ENCODE measurements at places on chromosomes 7 and 10. TPM values are rescaled to one million over a fixed set of nuclear protein-coding genes. Genes with fewer than 3 reads are reported as not detected.

- no peak for DNase-seq
Observed at GRCh38 chr7:134852625-134853024, 73.2 kb downstream of the CALD1 start.

SPDYE6 gene
- total RNA-seq: not detected

DNA sequence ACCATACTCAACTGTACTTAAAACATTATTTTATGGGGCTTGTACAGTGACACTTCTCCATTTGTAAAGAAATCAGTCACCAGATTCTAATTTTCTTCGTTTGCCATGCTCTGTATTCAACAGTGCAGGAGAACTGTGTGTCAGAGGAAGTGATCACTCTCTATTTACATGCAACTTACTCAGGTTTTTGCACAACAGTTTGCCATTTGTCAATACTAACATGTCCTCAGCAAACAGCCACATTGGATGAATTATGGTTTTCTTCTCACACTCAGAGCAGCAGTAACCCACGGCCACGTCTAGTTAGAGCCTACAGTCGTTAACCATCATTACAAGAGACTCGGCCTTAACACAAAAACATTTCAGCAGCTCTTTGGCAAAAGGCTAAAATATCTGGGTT is 69.2 kb upstream of the SP4 start:
- DNase-seq: no peak

BMPER gene
- 0.70 TPM for total RNA-seq

DNA sequence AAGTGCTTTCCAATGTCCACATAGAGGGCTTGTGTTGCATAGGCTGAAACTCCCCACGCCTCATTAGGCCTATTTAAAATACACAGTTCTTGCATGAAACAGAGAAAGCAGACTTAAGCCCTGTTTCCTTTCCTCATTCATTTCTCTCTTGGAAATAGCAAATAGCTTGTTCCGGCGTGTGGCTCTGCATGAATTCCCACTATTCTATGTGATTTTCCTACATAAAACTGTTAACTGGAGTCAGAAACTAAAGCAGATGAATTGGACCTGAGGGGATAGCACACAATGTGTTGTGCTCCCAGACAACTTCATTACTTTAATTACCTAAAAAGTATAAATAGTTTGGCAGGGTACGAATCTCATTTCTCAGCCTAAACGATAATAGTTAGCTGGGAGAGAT is 981.5 kb downstream of the SORCS1 start:
- no peak for DNase-seq

- no peak for DNase-seq
Observed at GRCh38 chr10:129926066-129927055, 37.7 kb downstream of the EBF3 start.

DNA sequence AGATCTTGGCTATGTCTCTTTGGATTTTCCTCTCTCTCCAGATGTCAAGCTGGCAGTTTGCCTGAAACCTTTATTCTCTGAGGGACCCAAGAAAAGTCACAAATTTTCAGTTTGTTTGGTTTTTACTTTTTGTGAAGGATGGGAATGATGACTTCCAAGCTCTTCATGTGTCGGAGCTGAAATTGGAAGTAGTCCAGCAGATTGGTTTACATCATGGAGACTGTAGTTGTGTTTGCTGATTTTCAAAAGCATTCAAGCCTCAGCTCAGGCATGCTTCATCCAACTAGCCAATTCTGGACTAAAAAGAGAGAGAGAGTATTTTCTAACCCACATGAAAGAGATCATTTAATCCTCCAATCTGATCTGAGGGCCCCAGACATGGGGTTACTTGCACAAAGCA is 326.2 kb upstream of the AUTS2 start:
- no peak for DNase-seq

GRCh38 chr10:100723770-100724530 is 21.4 kb upstream of the PAX2 start:
- DNase-seq: no peak

ZSWIM8 gene
- 71.8 TPM for total RNA-seq

NPSR1 gene
- total RNA-seq: not detected

- no peak for DNase-seq
Observed at GRCh38 chr10:1785835-1786234, 48.5 kb upstream of the ADARB2 start.

GRCh38 chr7:1703441-1703840 is 33.4 kb downstream of the ELFN1 start:
- DNase-seq: no peak

MICU1 gene
- total RNA-seq: 48.8 TPM

PLXDC2 gene
- total RNA-seq: 5.5 TPM

SSMEM1 gene
- total RNA-seq: not detected

DNA sequence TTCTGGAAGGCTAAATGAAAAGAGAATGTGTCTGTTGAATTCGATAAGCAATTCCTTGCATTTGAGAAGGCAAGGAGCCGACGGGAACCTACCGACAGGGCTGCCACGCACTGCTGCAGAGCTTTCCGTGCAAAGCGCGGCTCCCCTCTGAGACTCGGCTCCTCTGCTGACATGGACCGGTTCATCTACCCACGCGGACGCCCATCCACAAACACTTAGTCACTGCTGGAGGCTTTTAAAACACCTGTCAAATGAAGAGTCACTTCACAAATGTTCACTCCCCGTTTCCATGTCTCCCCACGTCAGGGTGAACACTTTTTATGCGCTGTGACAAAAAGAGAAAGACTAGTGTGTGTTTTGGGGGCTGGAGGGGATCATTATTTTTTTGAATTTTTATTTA is 32.0 kb downstream of the AMZ1 start:
- no peak for DNase-seq

DNA sequence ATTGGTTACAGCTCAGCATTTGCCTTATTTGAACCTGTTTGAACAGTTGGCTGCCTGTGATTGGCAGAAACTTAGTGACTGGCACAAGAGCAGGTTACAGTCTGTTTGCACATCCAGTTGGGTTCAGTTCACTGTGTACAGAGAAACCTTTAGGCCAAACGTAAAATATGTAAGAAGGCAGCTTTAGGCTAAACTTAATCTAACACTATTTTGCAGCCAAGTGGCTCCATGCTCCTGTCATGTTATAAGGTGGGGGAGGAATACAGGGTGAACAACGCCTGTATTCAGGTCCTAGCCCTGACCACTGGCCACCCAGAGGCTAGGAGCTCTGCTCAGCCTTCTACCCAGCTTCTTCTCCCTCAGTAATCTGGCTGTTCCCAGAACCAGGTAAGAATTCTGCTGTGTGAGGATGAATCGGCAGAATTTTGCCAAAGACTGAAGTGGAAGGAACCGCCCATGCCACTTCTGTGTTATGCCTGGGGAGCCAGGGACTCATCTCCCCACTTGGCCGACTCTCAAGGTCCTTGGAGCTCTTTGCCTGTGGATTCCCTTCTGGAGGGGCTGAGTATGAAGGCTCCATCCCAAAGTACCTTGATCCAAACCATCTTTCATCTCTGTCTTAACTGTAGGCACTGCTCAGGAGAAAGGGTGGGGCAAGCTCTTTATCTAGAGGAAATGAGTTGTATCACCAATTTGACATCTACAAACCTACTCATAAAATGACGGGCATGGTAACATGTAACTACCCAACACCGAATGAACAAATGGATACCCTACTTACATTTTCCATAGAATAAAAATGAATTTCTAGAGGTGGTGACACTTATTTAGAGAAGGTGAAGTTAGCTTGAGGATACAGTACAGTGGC is 164.4 kb upstream of the NAMPT start:
- no peak for DNase-seq

DNA sequence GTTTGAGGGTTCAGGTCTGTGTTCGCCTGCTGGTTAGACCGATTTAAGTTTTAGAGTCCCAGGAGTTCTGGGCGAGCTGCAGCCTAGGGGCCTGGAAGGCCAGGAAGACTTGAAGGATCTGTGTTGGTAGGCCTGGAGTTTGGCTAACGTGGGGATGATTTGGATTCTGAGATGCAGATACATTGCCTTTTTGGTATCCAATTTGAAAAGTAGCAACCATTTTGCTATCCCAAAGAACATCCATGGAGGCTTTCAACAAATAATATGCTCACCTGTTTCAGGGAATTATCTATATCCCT is 433 bp upstream of the TRIM4 start:
- no peak for DNase-seq

DNA sequence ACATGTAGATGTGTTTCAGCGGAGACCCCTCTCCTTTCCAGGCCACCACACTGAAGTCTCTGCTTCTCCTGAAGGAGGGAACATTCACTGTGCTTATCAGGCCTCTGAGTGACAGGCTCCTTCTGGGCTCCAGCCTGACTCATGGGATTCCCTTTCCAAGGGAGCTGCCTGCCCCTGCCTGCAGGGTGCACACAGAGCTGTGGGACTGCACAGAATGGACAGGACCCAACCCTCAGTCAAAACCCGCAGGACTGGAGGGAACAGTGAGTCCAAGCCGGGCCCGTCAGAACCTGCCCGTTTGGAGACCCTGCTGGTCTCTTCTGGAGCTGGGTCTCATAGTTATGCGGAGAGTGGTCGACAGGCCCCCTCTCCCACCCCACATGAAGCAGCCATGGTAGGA is 32.6 kb downstream of the PLAC9 start:
- DNase-seq: peak; percentile 38

ARPC1A gene
- total RNA-seq: 276 TPM

DLX5 gene
- total RNA-seq: not detected

DNA sequence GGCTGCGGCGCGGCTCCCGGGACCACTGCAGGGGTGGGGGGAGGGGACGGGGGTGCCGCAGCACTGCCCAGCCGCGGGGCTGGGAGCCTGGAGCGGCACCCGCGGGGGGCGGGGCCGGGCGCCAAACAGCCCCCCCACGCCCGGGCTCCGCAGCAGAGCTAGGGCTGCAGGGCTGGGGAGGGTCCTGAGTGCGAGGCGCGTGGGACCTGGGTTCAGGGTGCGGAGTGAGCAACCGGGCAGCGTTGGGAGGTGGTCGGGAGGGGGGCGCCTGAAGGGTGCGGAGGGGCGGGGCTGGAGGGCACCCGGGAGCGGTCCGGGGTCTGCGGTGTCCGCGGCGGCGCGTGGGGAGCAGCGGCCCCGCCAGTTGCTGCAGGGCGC is 528 bp downstream of the CAMK2G start:
- no peak for DNase-seq

DNA sequence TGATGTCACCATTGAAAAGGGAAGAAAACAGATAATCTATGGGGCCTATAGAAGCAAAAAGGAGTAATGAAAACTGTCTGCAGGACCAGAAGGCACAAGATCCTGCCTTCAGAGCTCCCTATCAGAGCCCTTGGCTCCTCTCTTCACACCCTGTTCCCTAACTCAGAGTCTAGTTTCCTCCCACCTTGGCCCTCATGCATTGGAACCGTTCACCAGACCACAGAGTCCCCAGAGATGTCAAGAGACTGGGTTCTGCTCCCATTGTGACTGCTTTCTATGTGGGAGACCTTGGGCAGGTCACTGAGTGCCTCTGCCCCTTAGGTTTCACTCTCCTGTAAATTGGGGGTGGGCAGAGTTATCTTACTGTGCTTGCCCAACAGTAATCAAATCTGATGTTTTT is 80.1 kb upstream of the RPA3 start:
- no peak for DNase-seq

ADCY1 gene
- 0.17 TPM for total RNA-seq

All from dermis blood vessel endothelial cell (primary cell).